Stimulated activated CD8-positive, alpha-beta memory T cell treated with anti-CD3 and anti-CD28 coated beads, Interleukin-7, amount 100 ng/mL, for 24 hours (primary cell): ENCODE measurements at places on chromosomes 7 and 10.

DNA sequence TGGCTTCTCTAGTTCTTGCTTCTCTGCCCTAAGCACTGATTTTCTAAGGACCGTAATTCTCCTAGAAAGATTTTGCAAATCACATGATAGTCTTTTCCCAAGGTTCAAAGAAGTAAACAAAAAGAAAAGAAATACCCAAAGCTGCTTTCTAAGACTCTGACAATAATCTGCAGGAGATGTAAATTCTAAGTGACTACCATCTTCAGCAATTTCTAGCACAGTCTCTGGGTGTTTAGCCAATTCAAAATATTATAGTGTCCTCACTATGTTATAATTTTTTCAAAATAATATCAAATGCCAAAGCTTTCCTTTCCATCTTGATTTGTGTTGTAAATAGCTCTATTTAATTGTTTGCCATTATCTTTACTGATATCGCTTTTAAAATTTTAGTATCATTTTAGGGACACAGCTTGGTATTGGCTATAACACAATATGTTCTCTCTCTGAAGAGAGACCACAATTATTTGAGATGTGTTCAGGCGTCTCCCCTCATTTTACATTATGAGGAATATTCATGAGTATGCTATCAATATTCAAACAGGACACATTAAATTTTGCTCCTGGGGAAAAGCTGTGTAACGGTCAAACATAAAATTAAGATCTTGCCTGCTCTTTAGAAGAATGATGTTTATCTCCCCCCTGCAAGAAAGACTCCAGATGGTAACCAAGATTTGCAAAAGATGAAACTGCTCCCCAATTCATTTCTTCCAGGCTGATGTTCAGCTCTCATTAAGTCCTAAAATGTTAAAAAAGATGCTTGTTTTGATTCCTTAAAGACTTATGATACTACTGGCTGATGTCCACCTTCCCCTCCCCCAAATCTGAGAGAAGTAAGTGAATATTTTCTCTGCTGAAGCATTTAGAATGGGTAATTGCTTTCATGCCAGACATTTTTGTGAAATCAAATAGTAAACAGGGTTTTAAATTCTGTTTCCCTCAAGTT lies 191.9 kb upstream of the WDR11 start:
- no peak for DNase-seq

DNA sequence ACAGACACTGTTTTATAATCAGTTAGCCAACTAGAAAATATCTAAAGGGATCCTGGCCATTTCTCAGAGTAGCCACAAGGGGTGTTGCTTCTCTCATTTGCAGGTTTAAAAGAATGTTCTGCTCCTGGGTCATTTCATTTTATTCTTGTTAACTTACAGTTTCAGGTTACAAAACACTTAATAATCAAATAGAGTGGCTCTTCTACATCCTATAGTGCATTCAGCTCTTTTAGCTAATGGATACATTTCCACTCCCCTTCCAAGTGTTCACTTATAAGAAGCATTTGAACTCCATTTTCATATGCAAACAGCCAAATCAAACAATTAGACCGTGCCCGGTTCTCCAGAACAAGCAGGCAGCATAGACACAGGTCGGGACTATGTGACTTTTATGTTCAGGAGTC lies 117.5 kb downstream of the TRIL start:
- DNase-seq: no peak

- no peak for DNase-seq
These were observed 237.5 kb downstream of the DNAJB6 start for GRCh38 chr7:157574120-157574825.

- DNase-seq: no peak
These were observed 9.1 kb upstream of the DENND2A start for GRCh38 chr7:140649556-140650205.

DNA sequence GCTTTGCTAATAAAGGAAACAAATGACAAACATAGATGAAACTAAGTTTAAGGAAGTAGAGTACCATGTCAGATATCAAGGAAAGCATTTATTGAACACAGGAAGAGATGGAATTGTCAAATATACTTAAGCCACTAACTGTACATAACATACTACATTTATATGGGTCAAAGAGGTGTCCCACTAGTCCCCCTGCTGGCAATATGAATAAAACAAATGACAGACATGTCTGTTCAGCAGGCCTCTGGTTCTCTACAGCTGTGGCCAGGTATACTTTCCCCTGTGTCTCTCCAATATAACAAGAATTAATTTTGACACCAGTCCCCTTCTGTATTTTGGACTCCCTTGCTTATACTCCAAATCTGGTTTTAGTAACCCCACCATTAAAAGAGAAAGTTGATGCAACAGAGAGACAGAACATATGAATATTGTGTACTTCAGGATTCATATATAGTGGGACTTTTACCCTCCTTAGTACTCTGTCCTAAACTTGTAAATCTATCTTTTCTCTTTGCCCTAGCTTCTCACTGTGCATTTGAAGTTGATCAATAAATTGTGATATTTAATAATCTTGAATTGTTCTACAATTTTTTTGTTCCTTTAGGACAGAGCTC lies 42.9 kb downstream of the CD36 start:
- no peak for DNase-seq

- no peak for DNase-seq
These were observed 32.1 kb upstream of the GATAD1 start for GRCh38 chr7:92415225-92415624.

- no peak for DNase-seq
These were observed 4.6 kb downstream of the EMX2 start for GRCh38 chr10:117547016-117547715.

- DNase-seq: no peak
These were observed 37.9 kb upstream of the ABCB5 start for GRCh38 chr7:20577441-20578071.

DNA sequence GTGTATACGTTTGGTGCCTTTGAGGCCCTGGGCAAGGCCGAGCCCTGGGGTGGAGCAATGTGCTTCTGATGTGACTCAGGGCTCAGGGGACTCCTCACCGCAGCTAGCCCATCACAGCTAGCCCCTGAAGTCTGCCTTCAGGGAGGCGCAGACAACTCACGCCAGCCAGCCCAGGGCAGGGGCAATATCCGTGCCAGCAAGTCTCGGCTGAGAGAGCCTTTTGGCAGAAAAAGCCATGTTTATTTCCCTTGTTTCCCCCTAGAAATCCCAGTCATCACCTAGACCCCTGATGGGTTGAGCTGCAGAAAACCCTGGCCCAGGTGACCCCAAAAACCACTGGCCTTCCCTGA lies 90.4 kb downstream of the CHST15 start:
- DNase-seq: no peak

- DNase-seq: no peak
These were observed 64.6 kb upstream of the MACROH2A2 start for GRCh38 chr10:69988094-69988493.

- DNase-seq: no peak
These were observed 32.1 kb upstream of the RHEB start for GRCh38 chr7:151551820-151552219.

- DNase-seq: no peak
These were observed 83.4 kb upstream of the PPP1R9A start for GRCh38 chr7:94823947-94824346.

- DNase-seq: no peak
These were observed 46.1 kb upstream of the MTPN start for GRCh38 chr7:136023134-136023869.

DNA sequence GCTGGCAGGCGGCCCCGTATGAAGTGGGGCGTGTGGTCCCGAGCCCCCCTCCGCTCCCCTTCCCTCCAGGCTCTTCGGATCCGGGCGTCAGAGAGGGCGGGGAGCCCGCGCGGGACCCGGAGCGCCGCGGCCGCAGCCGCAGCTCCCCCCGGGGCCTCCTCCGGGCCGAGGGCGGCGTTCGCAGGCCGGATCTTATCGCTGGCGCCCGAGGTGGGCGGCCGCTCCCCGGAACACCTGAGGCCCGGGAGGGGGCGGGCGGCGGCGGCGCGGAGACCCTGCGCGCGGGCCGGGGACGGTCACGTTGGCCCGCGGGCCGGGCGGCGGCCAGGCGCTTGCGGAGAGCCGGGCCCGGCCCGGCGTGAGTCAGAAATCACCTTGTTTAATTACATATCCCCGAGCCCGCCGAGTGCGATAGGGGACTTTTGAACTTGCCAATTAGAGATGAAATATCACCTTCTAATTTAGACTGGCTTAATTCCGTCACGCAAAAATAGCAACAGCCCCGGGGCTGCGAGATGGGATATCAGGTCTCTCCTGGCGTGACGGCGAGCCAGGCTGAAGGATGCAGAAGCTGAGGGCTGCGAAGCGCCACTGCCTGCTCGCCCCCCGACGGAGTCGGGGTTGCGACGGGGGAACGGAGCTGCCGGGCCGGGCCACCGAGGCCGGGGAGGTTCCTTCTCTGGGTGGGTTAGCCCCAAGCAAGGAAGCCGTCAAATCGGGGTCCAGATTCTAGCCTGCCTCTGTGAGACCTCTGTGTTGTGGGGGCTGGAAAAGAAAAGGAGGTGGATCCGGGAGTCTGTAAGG lies 43.4 kb downstream of the LDB3 start:
- no peak for DNase-seq

DNA sequence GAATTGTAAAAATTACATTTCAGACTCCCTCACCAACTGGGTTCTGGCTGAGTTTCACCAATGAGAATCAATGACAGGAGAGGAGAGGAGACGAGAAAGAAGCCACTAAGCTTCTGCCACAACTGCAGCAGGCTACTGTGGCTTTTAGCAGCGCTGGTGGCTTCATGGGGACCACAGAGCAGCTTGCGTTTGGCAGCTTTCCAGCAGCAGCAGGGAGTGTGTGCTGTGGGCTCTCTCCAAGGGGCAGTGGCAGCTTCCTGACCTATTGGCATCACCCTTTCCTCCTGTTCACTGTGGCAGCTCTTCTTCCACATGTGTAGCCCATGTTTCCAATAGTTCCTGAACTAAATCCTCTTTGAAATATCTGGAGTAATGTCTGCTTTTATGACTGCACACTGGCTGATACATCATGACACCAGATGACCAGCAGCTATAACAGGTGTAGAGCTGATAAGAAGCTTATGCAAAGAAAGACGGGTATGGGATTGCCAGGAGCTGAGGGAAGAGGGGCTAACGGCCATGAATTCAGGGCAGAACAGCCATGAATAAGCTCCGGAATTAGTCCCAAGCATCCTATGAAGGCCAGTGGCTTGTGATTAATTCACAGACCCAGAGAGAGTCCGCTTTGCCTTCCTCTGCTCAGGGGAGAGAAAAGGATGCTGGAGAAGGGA lies 46.8 kb downstream of the KCNH2 start:
- no peak for DNase-seq

DNA sequence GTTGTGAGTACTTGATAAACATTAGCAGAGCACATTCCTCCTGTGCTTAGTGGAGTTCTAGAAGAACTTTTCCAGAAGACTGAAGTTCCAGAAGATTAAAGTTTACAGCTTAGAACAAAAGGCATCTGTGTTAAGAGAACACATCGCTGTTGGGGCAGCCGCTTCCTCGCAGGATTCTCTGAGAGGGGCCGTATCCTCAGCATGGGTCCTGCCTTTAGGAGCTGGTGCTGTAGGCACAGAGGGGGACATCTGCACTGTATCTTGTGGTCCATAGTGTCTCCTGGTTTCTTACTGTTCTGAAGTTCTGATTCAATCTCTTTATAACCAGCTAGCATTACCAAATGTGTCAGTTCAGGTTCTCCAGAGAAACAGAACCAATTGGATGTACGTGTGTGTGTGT lies 16.3 kb downstream of the SH2D4B start:
- no peak for DNase-seq

- DNase-seq: no peak
These were observed 3.0 kb upstream of the GSAP start for GRCh38 chr7:77419102-77419501.

DNA sequence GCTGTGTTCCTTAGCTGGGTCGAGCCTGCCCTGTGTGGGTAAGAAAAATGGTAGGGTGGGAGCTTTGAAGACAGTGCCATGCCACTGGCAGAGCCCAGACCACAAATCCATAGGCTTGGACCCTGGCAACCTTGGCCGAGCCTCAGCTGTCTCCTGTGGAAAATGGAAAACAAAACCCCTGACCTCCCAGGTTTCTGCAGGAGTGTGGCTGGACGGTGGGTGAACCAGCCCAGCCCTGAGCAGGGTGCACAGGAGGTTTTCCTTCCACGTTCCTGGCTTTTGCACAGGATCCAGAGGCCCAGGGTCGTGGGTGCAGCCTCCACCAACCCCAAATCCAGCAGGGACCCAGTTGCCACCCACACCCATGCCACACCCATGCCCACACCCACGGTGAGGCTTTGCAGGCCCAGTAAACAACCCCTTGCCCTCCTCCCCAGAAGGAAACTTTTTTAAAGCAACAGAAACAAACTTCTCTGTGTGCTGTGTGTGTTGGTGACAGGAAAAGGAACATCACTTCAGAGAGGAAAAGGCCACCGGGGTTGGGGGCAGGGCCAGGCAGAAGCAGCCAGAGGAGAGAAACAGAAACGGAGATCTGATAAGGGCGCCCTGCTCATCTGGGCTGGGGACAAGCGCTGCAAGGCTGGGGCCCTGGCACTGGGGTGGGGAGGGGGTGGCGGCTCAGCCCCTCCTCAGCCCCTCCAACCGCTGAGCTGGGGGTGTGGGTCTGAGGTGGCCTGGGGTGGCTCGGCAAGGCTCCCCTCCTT lies 20.7 kb upstream of the ZMIZ1 start:
- DNase-seq: no peak

- DNase-seq: no peak
These were observed 27.8 kb downstream of the MRC1 start for GRCh38 chr10:17836942-17837341.

- DNase-seq: no peak
These were observed 1.3 kb downstream of the SAP25 start for GRCh38 chr7:100572281-100572948.

DNA sequence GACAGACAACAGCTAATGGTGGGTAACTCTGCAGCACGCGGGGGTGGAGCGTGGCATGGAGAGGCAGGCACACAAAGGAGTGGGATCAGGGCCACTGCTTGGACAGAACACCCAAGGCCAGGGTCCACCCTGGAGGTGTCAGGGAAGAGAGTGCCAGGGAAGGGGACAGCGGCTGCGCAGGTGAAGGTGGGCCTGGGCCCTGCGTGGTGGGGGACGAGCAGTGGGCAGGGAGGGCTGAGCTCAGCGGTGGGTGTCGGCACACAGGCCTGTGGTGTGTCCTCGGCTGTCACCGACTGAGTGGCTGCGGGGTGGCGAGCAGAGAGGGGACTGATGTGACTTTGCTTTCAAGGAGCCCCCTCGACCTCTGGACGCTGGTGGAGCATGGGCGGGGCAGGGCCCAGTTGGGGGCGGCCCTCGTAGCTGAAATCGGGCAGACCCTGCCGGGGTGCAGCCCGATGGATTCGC lies 8.4 kb upstream of the SCART1 start:
- DNase-seq: no peak

GRCh38 chr10:1625079-1625478 lies 112.2 kb downstream of the ADARB2 start:
- DNase-seq: no peak

GRCh38 chr10:95394161-95394880 lies 103.5 kb upstream of the PDLIM1 start:
- DNase-seq: no peak
